Skin of body (tissue), 3 donors: ENCODE measurements at places on chromosomes 5 and 9. TPM values are rescaled to one million over a fixed set of nuclear protein-coding genes. Genes with fewer than 3 reads are reported as not detected.

The ALDH7A1 gene
- 54.3 TPM for total RNA-seq

The MAMDC4 gene
- 2.5 TPM for total RNA-seq

The PCDHB4 gene
- 1.6 TPM for total RNA-seq

The ADAMTS6 gene
- total RNA-seq = 7.0 TPM

The ENTR1 gene
- total RNA-seq = 21.4 TPM

The TSSK1B gene
- total RNA-seq = 0.10 TPM

The IRX2 gene
- total RNA-seq = 22.5 TPM

The MELK gene
- total RNA-seq = 12.0 TPM

The STPG3 gene
- not detected for total RNA-seq

The DBH gene
- total RNA-seq = under 0.01 TPM

The C9orf153 gene
- total RNA-seq = 0.79 TPM

The ERBIN gene
- total RNA-seq = 116 TPM

The PCDHGA3 gene
- total RNA-seq = 1.6 TPM

The GAPT gene
- total RNA-seq = 1.2 TPM

The PCDHGA10 gene
- total RNA-seq = 4.9 TPM

The CCL28 gene
- total RNA-seq = 4.3 TPM

The KIF12 gene
- total RNA-seq = 2.3 TPM

The PTGER4 gene
- 15.3 TPM for total RNA-seq

The GKAP1 gene
- 5.6 TPM for total RNA-seq

The MCTP1 gene
- total RNA-seq = 30.8 TPM

The ARSI gene
- total RNA-seq = 2.6 TPM

The OXCT1 gene
- total RNA-seq = 32.5 TPM

The POU5F2 gene
- 4.9 TPM for total RNA-seq

The ZFP62 gene
- 28.4 TPM for total RNA-seq

The SPATA9 gene
- total RNA-seq = 2.3 TPM

The ADRA1B gene
- 0.79 TPM for total RNA-seq

The CKMT2 gene
- total RNA-seq = 20.3 TPM

The SLC31A2 gene
- 17.0 TPM for total RNA-seq

The TAL2 gene
- 1.7 TPM for total RNA-seq

The SCGB3A2 gene
- total RNA-seq = not detected

The PTGES2 gene
- total RNA-seq = 25.8 TPM

The CATSPER3 gene
- total RNA-seq = not detected

The PTPN3 gene
- total RNA-seq = 13.3 TPM

The RPL12 gene
- 988 TPM for total RNA-seq

The ANKRD34B gene
- total RNA-seq = 0.10 TPM

The FGD3 gene
- 5.9 TPM for total RNA-seq

The C5orf46 gene
- total RNA-seq = 5.0 TPM

The SLC25A2 gene
- 1.4 TPM for total RNA-seq
